ENCODE measurements at places on chromosomes 12 and 14.

DNA sequence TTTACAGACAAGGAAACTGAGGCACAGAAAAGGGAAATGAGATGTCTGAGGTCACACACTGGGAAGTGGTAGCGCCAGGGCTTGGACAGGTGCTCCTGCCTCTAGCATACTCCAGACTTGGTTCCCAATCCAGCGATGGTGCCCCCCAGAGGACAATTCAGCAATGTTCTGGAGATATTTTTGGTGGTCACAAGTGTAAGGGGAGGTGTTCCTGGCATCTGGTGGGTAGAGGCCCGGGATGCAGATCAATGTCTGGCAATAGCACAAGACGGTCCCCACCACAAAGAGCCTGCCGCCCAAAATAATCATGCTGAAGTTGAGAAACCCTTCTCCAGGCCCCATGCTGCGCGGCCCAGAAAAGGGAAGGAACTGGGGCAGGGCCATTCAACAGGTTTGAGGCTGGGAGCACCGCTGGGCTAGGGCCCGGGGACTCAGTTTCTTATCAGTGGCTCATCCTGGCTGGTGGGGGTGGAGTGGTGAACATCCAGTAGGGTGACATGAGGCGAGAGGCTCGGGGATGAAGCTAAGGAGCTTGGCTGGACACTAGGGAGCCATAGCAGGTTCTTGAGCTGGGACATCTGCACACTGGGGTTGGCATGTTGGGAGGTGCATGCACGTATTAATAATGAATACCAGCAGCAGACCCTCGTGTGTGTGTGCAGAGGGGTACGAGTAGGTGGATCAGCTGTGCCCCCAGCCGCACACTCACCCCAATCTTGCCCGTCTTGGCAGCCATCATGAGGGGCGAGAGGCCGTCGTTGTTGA, 35.1 kb downstream of the TRPV4 start:
- DNase-seq: no peak

- no peak for DNase-seq
These were observed 344.2 kb upstream of the FKBP4 start for GRCh38 chr12:2450553-2450952.

DNA sequence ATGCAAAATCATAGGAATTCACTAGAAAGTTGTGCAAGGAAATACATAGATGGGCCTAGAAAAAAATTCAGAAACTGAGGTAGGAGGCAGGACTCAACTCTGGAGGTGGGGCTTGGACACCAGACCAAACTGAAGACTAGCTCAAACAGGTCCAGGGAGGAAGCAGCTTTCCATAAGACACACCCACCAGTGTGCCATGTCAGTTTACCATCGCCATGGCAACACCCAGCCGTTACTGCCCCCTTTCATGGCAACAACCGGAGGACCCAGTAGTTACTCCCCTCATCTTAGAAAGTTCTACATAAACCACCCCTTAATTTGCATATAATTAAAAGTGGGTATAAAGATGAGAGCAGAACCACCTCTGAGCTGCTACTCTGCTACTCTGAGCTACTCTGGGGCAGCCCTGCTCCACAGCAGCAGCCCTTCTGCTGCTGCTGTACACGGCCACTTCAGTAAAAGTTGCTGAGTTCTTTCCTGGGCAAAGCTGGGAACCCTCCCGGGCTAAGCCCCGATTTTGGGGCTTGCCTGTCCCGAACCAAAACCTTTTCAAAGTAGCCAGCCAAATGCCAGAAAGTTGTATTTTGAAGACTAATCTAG, 30.8 kb upstream of the NINJ2 start:
- DNase-seq: no peak

GRCh38 chr12:8914716-8915526, 612 bp downstream of the PHC1 start:
- peak; percentile 24 for DNase-seq

DNA sequence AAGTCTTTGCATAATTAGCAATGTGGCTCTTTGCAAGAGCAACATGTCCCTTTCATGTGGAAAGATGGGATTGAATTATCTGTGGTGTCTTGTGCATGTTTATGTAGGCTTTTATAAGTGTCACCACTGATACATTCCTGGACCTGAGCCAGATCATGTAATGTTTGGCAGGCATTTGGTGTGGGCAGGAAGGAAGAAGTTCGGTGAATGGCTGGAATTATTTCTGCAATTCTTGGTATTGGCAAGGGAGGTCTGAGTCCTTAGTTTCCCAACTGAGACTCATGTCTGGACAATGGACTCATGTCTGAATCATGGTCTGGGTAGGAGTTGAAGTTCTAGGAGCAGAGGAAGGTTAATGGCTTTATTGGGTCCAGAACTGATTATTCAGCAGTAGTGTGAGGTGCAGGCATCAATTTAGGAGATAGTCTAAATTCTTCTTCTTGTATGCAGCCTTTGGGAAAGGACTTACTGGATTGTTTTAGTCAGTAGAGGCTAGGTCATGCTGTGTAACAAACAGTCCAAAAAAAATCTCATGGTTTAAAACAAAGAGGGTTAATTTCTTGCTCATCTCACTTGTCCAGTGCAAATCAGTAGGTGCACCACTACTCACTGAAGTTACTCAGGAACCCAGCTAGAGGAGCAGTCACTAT, 186.5 kb upstream of the LHX5 start:
- no peak for DNase-seq

DNA sequence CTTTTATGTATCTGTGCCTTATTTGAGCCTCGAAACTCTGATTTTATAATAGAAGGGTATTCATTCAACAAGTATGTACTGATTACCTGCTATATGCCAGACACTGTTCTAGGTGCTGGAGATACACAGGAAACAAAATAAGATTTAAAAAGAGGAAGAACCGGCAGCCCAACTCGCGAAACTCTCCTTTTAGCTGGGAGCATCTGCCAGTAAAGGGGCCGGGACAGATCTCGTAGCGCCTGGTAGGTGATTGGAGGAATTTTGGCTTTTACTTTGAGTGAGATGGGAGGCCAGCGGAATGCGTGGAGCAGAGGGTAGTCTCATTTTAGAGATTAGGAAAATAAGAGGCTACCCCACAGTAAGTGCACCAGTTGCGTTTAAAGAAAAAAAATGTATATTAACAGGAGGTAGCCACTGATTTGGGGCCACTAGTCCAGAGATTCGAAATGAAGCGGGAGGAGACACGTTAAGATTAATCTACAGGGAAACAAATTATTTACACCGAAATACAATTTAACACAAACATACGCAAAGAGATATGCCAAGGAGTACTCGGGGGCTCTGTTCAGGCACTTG, 520 bp upstream of the MON2 start:
- DNase-seq: peak; percentile 85

DNA sequence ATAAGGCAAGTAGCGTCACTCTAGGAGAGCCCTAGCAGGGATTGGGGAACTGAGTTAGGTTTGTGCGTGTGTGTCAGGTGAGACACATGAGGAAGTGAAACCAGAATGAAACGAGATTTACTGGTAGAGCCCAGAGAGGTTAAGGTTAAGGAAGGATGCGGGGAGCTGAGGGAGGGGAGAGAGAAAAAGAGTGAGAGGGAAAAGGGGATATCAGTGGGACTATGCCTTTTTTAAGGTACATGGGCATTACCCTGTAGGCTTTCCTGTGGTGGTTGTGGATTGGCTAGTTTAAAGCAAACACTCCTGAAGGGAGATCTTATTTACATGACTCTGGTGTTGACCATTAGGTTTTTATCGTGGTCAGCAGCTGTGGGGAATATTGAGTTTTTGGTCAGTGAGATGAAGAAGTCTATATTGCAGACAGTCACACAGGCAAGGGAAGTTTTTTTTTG, 13.9 kb downstream of the ZDHHC17 start:
- DNase-seq: no peak

DNA sequence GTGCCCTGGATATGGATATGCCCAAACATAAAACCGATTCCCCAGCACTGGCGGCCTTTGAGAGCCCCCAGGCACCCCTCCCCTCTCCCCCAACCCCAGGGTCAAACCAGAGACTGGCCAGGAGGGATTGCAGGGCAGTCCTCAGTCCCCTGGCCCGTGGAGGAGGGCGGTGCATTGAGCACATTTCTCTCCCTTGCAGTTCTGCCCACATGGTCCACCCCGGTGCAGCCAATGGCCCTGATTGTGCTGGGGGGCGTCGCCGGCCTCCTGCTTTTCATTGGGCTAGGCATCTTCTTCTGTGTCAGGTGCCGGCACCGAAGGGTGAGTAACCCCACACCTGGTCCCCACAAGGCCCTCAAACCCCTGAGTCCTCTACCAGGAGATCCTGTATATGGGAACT, 3.4 kb upstream of the GPR162 start:
- DNase-seq: no peak

GRCh38 chr14:103808403-103809001, 38.9 kb downstream of the PPP1R13B start:
- DNase-seq: peak; percentile 62

DNA sequence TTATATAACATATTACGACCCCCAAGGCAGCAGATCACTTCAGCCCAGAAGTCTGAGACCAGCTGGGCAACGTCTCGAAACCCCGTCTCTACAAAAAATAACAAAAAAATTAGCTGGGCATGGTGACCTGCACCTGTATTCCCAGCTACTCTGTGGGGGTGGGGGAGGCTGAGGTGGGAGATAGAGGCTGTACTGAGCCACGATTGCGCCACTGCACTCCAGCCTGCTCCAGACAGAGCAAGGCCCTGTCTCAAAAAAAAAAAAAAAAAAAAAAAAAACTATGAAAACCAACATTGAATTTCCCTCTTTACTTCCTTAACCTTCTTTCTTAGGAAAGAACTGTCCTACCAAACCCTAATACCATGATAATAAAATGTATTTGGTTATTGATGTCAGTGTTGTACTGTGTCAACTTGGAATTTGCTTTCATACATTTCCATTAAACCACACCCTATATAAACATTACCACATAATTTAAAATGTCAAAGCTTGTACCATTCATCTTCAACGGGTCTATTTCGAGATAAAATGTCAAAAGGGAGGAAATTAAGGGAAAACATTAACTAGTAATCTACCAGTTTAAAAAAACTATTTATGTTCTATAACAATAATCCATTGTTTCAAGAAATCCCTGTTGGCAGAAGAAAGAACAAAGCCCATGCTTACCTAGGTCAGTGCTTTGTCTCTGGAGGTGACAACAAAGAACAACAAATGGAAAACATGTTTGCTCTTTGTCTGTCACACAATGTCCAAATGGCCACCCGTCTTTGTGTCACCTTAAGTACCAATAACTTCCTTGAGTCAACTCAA, 17.4 kb downstream of the GALNT4 start:
- no peak for DNase-seq

DNA sequence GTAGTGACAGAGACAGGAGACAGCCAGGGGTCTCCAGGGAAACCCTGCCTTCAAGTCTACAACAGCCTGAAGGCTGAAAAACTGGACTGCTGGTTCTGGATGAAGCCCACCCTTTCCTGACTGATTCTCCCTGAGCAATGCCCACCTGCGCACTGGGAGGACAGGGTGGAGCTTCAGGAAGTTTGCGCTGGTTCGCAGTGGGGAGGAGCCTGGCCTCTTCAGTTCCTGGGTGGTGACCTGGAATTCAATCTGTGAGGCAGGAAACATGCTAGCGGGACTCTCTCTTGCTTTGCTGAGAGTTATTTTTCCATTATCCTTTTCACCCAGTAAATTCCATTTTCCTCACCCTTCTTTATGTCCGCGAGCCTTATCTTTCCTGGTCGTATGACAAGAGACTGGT, 600.8 kb downstream of the TRHDE start:
- no peak for DNase-seq

DNA sequence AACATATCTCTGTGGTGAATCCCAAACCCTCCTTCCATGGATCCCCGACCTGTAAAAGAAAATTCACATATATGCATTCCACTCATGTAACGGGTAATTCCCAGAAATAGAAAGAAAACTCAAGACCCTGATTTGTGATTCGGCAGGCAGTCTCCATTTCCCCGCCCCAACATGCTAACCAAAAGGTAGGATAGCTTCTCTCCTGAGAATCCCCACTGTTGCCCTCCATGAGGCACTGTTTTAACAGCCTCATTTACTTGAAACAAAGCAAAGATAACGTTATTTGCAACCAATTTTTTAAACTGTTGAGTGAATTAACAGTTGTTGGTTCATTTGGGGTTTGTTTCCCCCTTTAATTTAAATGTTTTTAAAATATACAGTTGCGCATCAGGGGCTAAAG, 774 bp upstream of the SLC2A13 start:
- DNase-seq: no peak

GRCh38 chr12:103634732-103635131, 47.7 kb downstream of the STAB2 start:
- DNase-seq: no peak

- no peak for DNase-seq
These were observed 1.6 kb downstream of the CMKLR1 start for GRCh38 chr12:108337235-108338223.

DNA sequence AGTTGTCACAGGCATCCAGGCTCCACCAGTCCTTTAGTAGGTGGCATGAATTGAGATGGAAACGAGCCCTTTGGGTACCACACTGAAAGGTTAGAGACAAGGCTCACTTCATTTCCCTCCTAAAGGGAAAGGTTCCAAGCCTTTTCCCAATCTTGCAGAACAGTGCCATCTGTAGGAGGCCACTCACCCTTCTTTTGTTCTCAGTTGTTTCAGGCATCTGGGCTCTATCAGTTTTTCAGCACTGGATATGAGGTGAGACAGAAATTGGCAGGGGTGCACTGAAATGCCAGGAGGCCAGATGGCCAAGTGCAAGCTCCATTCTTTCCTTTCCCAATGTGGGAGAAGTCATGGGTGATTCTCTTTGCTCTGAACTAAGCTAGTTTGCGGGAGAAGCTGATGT, 15.2 kb downstream of the FBXO33 start:
- no peak for DNase-seq

DNA sequence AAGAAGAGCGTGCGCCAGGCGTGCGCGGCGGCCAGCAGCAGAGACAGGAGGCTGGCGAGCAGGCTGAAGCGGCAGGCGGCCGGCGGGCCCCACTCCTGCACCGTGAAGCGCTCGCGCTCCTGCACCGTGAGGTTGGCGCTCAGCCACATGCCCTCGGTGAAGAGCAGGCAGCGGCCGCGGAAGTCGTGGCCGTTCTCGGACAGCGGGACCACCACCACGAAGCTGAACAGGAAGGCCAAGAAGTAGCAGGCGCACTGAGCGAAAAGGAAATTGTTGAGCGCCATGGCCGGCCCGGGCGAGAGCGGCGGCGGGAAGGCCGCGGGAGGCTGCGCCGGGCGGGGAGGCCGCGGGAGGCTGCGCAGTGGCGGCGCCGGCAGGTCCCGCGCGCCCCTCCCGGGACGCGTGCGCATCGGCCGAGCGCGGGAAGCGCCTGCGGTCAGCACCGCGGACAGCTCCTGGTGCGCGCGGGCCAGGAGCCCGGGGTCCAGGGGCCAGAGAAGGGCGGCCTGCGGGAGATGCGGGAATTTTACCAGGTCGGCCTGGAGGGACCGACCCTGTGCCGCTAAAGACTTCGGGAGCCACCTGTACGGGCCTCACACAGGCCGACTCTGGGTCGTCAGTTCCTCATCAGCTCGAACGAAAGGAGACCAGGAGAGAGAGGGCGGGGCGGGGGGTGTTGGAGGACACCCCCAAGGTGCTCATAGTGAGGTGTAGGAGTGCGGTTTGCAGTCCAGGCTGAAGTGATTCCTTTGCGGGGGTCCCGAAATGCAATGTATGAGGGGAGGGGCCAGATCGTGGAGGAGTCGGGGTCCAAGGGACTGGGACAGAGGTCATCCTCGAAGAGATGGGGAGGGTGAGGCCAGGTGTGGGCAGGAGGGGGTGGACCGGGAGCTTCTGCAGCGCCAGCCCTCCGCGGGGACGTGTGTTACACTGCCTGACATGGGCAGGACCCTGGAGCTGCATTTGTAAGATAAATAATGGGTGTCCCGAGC, at the start of gene TMEM179:
Gene TMEM179 (minus strand): TSS at position 315 of the 992 bp plus-strand sequence. CDS start 31 bp downstream, at position 284.
- peak; percentile 92 for DNase-seq

GRCh38 chr12:1607940-1608712, 13.7 kb upstream of the FBXL14 start:
- no peak for DNase-seq

- DNase-seq: peak; percentile 73
These were observed 44.8 kb downstream of the FOXN4 start for GRCh38 chr12:109264095-109264942.

- DNase-seq: peak; percentile 48
These were observed 67.9 kb upstream of the USP15 start for GRCh38 chr12:62192180-62192902.
